Stimulated activated CD4-positive, alpha-beta T cell treated with anti-CD3 and anti-CD28 coated beads, Interleukin-1b, Interleukin-23, amount 100 ng/mL, for 1 hour (primary cell): ENCODE measurements at places on chromosomes 6 and 20.

- DNase-seq: no peak
Measured at GRCh38 chr6:129469070-129469662, 240.8 kb downstream of the ARHGAP18 start.

DNA sequence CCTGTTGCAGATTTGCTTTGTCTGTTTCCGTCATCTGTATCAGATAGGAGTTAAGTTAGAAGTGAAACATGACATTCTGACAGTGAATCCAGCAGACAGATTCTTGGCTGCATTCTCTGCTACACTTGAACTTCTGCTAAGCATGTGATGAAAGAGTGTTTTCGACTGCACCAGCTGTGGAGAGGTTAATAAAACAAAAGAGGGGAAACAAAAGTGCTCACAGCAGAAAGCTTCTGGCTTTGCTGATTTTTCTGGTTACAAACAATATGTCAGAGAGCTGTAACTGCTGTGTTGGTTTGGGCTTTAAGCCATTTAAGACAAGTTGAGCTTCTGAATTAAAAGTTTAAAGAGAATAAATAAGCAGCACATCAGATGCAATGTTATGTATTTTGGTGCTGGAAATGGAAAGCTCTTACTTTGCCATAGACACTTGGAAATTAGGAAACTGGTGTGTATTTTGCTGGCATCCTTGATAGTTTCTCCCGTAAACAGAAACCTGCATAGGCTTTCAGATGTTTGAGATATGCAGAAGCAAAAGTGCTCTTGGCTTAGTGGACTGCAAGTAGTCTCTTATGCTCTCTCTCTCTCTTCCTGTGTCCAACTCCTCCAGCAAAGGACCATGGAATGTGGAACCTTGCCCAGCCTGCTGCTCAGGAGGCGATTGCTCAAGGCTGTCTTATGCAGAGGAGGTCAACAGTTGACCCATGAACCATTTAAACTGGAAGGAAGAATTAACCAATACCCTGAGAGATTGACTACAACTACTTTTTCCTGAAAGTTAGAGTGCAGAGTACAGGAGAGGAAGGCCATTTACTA is 104.9 kb downstream of the RPS12 start:
- no peak for DNase-seq

DNA sequence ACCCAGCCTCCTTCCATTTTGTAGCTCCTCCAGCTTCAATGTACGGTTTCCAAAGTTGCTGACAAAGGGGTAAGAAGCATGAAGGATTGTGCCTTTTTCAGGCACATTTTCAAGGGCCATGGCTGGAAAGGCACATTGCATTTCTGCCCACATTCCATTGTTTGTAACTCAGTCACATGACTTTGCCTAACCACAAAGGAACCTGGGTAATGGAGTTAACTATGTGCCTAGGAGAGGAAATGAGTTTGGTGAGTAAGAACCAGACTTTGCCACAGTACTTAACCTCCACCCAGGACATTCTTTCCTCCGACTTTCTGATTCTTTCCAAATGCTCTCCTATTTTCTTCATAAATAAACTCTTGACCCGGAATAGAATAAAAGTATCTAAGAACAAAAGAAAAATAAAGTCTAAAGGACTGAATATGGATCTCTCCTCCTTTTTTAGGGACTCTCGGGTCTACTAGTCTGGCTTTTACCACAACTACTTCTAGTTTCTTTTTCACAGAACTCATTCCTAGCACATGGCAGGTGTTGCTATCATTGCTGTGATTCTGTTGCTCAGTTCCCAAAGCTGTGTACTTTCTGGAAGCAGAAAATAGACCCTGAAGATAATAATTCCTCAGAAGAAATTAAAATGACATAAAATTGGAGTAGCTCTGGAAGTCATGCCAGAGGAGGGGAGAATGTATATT is 81.5 kb upstream of the ISM1 start:
- DNase-seq: no peak

DNA sequence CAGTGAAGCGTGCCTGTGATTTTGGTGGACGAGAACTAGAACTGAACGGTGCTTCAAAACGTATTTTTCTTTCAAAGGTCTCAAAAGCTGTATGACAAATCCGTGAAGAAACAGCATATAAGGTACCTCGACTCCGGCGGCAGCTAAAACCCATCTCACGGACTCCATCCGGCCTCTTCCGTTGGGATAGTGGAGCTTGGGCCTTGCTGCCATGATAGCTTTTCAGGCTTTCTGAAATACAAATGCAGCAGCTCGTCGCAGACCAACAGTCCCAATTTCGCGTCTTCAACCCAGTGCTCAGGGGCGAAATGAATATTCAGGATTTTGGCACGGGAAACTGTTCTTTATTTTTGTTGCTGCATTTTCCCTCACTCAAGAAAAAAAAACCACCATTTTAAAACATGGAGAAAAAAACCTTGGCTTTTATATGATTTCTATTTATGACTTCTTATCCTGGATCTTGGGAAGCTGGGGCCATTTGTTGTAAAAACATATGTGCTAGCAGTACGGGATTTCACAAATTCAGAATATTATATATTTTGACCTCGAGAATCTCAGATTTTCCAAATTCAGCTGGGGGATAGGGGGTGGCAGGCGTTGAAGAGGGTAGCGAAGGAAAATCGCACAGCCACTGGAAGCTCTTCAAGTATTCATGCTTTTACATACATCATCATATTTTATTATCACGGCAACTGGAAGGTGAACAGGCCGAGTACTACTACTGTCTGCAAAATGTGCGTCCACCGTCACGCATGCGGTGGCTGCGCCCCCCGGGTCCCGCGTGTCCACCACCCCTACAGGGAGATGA is 849 bp downstream of the GSTA4 start:
- no peak for DNase-seq

DNA sequence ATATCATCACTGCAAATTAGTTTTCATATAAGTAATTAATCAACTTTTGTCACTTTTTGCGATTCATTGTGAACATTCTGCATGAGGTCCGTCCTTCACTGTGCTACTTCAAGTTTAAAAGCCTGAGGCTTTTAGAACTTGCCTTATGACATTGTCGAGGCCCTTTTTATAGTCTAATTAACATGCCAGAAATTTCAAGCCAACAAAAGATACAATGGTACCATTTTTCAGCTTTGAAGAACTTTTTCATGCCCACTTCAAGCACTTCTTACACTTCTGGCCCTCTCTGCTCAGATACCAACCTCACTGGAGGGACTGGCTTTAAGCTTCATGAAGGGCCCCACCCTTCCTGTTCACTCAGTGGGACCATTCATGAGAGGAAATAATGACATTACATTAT is 323.1 kb downstream of the TPBG start:
- no peak for DNase-seq

GRCh38 chr6:46174904-46175303 is 4.1 kb upstream of the ENPP5 start:
- no peak for DNase-seq

DNA sequence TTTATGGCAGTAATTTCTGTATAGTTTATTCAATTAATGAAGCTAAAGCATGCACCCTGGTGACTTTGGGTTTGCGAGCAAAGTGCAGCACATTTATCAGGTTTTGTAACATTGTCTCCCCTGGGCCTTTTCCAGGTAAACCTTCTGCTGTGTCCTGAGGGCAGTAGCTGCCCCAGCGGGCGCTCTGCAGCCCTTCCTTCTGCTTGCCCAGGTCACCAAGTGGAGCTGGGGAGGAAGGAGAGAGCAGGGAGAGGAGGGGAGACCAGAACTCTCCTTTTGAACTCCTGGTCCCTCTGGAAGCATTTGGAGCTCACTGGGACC is 145.6 kb downstream of the DLL1 start:
- DNase-seq: no peak

- no peak for DNase-seq
Measured at GRCh38 chr6:47519279-47519678, 41.7 kb downstream of the CD2AP start.

GRCh38 chr6:150928882-150929281 is 63.4 kb downstream of the MTHFD1L start:
- no peak for DNase-seq

GRCh38 chr20:8675896-8676295 is 393.0 kb upstream of the PLCB4 start:
- DNase-seq: no peak

DNA sequence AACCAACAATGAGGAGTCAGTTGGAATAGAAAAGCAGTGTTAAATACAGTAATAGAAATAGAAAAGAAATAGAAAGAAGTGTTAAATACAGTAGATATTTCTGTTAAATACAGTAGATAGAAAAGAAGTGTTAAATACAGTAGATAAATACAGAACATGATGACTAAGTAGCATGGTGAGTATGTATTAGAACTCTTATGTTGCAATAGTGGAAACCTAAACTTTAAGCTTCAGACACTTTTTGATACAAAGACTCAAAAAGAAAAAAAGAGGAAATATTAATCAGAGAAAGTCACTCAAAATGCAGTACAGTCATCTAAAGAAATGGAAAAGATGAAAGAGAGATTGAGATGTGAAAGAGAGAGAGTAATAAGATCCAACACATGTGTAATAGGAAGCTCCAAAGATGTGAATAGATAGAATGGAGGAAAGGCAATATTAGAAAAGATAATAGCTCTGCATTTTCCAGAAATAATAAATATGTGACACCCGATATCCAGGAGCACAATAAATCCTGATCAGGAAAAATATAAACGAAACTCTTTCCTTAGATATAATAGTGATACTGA is 131.5 kb upstream of the KCNK16 start:
- DNase-seq: no peak

- DNase-seq: no peak
Measured at GRCh38 chr20:54214566-54214965, 6.7 kb downstream of the PFDN4 start.

- DNase-seq: no peak
Measured at GRCh38 chr6:156423829-156424228, 353.3 kb upstream of the ARID1B start.

DNA sequence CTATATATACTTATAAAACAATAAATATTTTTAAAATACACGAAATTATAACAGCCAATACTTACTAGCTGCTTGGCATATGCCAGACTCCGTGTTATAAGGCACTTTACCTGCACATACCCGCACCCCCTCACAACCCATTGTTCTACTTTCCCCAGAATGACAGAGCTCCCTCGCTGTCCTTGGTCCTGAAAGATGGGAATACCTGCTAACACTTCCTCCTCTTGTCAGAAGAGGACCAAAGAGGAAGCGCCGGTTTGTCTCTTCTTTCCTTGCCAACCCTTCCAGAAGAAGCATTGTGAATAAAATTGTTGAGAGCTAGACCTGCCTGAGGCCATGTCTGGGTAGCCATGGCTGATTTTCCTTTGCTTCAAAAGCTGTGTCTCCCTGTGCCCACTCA is 149.3 kb downstream of the PTPRT start:
- no peak for DNase-seq

GRCh38 chr20:57508381-57508780 is 16.6 kb downstream of the CTCFL start:
- DNase-seq: no peak

- no peak for DNase-seq
Measured at GRCh38 chr20:25160467-25160866, 35.0 kb upstream of the ENTPD6 start.

GRCh38 chr20:39830903-39831302 is 858.1 kb downstream of the MAFB start:
- DNase-seq: no peak

- no peak for DNase-seq
Measured at GRCh38 chr6:151065027-151065815, 174.5 kb upstream of the AKAP12 start.

- DNase-seq: no peak
Measured at GRCh38 chr6:33895296-33895695, 91.5 kb upstream of the MLN start.

DNA sequence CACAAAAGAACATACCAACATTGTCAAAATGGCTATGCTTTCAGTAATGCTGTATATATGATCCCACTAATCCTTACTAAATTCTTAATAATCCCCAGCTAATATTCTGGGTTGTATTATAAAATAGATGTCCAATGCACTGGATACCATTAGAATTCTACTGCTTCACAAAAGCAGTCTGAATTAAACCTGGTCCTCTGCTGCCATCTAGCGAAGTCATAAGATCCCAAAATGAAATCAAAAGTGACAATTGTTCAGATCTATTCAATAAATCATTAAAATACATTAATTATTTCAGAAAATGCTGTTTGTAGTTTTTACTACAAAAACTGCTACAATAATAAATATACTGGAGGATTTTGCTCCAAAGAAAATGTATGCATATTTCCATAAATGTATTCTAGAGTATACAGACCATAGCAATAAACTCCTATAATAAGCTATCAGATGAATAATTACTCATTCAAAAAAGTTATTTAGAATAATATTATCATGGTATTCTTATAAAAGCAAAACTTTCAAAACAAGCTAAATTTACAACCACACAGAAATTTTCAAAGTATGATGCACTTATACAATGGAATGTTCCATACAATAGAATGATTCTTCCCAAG is 92.6 kb downstream of the RNGTT start:
- DNase-seq: peak; percentile 4

GRCh38 chr20:44706301-44707017 is 8.7 kb upstream of the CCN5 start:
- DNase-seq: no peak

GRCh38 chr6:163825033-163825432 is 410.5 kb downstream of the QKI start:
- DNase-seq: no peak

DNA sequence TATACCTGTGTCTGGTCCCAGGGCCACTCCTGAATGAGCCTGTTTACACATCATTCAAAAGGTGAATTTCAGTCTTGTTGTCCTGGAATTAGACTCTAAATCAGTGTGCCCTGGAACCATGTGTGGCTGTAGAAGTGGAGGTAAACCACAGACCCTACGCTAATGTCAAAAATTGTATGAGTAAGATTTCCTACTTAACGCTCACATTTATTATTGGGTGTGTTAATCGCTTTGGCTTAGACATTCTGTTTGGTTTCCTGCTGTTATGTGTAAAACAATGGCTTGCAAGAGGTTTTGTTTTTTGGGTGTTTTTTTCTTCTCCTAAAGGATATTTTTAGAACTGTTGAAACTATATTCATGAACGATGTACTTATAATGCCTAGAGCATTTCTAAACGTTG is 19.3 kb downstream of the PLCB1 start:
- no peak for DNase-seq

DNA sequence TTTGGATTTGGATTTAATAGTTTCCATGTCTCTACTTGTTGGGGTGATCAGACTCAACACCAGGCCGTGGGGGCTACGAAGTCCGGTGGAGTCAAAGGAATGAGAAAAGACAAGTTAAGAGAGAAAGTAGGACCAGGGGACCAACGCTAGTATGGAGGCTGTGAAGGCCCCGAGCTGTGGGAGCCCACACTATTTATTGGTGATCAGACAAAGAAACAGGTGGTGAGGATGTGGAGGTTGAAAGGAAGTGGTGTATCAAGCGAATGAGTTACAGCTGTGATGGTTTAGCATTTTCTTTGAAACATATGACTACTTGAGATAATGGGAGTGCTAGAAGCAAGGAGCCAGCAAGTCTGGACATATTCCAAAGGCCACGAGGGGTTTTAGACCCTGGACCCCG is 62.4 kb downstream of the AKAP7 start:
- no peak for DNase-seq

DNA sequence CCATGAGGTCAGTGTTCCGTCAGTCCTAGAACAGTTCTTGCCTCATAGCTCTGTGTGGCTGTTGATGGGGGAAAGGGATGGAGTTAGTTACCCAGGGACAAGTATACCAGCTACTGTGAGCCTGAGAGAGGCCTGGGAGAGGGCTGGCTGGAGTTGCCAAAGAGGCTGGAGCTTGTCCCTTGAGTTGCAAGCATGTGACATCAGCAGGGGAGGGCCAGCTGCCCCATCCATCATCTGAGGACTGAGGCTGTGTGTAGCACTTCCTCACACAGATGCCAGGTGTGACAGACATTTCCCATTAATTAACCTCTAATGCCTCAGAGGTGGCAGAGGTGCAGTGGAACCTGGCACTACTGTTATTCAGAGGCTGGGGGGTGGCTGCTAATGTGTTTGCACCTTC is 131.6 kb downstream of the PHACTR3 start:
- DNase-seq: no peak

- DNase-seq: no peak
Measured at GRCh38 chr6:163772701-163773100, 358.2 kb downstream of the QKI start.
